ENCODE measurements at places on chromosomes 13 and 19.

GRCh38 chr19:35751839-35752745 lies 3.7 kb downstream of the LIN37 start:
- DNase-seq: no peak

DNA sequence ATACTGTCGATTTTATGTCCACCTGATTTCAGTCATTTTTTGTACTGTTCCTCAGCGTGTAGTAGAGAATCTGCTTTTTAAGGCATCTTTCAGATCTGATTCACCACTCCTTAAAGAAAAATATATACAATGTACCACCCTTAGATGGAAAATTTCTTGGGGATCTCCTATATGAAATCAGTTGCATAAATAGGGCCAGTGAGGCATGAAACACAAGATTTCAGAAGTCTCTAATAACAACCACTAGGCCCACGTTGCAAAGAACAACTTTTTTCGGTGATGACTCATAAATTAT lies 1.4 kb downstream of the USP12 start:
- DNase-seq: no peak

GRCh38 chr13:101579281-101579802 lies 126.9 kb downstream of the ITGBL1 start:
- DNase-seq: no peak

DNA sequence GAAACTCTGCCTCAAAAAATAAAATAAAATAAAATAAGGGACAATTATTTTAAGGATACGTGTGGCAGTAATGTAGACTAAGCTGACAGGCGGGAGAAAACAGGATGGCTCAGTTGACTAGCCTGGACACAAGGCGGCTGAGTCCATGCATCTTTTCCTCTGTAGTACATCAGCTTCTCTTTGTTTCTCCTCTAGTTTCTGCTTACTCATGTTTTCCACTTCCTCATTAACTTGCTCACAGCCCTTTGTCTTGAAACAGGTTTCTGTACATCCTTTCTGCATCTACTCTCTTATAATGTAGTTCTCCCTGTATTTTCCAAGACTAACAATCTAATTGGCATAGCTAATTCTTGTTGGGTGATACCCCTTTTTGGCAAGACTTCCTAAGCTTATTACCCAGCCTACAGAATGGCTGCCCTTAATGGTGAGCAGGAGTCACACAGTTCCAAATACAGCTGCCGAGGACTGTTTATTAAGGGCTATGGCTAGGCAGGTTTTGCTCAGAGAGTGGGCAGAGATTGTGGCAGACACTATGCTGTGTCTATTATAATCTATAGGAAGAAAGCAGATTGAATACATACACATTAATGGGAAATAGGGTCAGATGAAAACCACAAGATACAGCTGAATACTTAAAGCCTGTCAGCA lies 58.7 kb upstream of the KLF5 start:
- no peak for DNase-seq

All from vagina (tissue), 2 donors.